ENCODE measurements at places on chromosomes 13 and 19. TPM values are rescaled to one million over a fixed set of nuclear protein-coding genes. Genes with fewer than 3 reads are reported as not detected.

- DNase-seq: no peak
Observed at GRCh38 chr13:109773276-109773675, 13.1 kb downstream of the IRS2 start.

- DNase-seq: no peak
Observed at GRCh38 chr19:7904074-7905020, 670 bp downstream of the MAP2K7 start.

DNA sequence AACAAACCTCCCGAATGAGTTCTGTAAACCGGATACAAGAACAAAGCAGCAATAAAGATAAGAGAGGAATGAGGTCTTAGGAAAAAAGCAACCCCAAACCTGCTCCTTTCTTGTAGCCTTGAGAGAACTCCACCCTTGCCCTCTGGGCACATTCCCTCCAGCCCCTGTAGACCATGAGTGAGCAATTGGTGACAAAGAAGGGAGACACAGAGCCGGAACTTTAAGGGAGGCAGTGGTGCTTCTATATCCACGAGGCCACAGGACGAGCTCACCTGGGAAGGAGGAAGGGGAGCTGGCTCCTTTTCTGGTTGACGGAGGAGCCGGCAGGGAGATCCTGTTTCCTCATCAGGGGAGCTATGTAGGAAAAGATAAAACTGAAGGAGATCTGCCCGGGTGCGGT, 13.0 kb downstream of the BRME1 start:
- no peak for DNase-seq

DNA sequence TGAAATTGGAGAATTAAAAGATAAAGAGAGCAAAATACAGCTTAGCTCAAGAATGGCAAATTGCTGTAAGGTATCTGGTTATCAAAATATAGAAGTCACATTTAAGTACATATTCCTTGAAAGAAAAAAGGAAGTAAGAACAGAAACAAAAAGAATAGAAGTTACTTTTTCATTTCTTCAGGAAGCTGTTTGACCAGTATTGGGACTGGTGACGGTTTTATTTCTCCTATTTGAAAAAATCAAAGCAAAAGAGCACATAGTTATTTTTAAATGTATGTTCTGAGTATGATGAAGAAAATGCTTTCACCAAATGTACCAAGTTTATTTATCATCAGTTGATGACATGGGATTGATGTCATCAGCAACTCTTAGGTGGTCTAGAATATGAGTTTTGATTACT, 83.1 kb upstream of the OXGR1 start:
- DNase-seq: no peak

DNA sequence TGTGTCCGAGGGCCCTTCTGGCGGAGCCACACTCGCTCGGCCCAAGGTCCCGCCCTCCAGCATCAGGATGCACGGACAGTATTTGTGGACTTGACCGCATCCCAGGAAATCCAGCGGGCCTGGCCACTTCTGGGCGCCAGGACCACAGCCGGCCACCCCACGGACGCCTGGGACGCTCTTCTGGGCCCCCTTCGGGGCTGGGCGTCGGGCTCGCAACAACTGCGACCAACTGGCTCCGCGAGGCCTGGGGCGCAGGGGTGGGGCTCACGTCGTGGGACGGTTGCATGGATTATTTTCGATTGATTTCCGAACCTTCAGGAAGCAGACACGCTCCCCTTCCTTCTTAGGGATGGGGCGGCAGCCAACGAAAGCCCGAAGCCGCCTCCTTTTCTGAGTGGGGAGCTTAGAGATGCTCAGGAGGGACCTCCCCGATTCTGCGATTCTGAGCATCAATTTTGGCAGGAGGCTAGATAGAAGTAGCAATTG, 521 bp upstream of the NUP58 start:
- no peak for DNase-seq

DNA sequence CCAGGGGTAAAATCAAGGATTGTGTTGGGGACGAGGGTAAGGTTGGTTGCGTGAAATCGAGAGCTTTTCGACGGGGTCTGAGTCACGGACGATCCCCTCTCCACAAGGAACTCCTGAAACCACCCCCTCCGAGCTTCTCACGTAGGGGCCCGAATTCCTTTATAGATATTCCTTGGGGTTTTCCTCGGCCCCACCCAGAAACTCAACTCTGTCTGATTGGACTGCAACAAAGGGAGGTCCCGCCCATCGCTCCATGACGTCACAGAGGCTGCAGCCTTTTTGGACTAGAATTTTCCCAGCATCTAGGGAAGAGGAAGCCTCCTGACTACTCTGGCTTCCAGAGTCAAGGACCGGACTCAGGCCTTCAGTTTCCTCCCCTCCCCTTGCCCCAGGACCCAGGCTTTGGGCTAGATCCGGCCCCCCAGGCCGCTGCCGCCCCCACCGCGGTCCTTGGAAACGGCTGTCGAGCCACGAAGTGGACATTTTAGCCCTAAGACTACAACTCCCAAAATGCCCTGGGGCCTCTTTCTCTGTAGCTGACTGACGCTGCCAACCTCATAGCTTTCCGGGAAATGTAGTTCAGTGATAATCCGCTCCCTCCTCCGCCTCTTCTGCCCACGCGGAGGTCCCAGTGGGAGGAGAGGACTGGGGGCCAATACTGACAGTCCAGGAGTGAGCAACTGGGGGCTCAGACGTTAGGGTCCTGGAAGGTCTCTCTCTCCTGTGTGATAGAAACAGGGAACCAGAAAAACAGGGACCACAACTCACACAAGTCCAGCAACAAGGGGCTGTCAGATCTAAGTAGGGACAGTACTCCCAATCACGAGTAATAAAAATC, at the start of gene IZUMO1:
TSS of gene IZUMO1 (minus strand) at position 172 of the 838 bp plus-strand sequence. CDS start 1,050 bp downstream, outside the sequence.
- peak; percentile 92 for DNase-seq

GRCh38 chr13:74769333-74769732, 635.1 kb upstream of the KLF12 start:
- no peak for DNase-seq

The CCDC122 gene
- total RNA-seq: 12.4 TPM

The PCP2 gene
- not detected for total RNA-seq
